Mammary microvascular endothelial cell (primary cell): ENCODE measurements at places on chromosomes 5 and 9. TPM values are rescaled to one million over a fixed set of nuclear protein-coding genes. Genes with fewer than 3 reads are reported as not detected.

CWC27 gene
- total RNA-seq, result 10.2 and 10.4 TPM in 2 replicates

TRIO gene
- 131 and 132 TPM in 2 replicates for total RNA-seq

ST8SIA4 gene
- total RNA-seq, result 2.1 and 2.6 TPM in 2 replicates

SCGB3A2 gene
- total RNA-seq, result not detected in 2 replicates

PDE6A gene
- 0.05 TPM in 1 of 2 replicates, not detected in the other for total RNA-seq

SPATA31D1 gene
- total RNA-seq, result not detected in 2 replicates

ADGRD2 gene
- not detected in 2 replicates for total RNA-seq

LRRC8A gene
- 135 and 140 TPM in 2 replicates for total RNA-seq

SLC2A6 gene
- 57.0 and 62.3 TPM in 2 replicates for total RNA-seq

PCDHGA5 gene
- 0.53 and 0.79 TPM in 2 replicates for total RNA-seq

NR2F1 gene
- total RNA-seq, result 14.1 and 16.0 TPM in 2 replicates
